ENCODE measurements at places on chromosomes 6 and 20.

DNA sequence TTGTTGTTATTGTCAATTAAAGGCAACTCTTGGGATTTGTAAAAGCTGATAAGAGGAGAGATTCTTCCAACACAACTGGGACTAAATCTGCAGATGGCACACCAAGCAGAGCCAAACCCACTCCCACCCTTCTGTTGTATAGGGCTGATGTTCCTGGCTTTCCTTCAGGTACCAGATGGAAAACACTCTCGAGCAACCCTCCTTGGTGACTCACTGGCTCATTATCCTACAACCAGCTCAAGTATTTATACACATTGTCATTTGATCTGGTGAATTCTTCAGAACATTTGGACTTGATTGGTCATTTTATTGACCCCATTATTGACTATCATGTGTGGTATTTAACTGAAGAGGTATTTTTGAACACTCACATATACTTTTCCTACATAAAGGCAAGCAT, 190.3 kb upstream of the PCSK2 start:
- DNase-seq: no peak

DNA sequence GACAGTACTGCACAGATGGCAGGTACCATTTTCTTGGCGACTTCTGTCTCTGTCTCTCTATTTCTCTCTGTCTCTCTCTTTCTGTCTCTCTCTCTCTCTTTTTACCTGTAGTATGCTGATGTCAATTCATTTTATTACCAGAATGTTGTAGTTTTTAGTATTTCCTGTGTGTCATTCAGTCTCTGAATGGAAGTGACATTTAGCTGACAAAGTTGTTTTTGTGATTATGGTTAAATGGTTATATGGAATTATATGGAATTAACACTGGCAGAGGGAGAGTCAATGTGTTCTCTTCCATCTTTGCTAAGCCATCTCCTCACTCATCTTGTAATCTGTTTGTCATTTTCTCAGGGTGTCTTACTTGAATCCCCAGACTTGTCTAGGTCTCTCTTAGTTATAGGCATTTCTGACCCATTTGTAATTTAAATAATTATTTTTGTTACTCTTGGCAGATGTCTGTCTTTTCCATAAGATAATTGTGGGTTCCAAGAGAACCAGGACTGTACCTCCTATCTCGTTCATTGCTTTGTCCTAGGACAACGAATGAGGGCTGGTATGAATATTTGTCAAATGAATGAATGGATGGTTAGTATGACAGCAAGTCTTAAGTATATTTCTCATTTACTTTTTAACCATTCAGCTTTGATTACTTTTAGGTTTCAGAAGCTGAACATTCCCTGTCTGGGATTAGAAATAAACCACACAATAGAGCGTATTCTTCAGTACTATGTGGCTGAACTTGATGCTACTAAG, 64.4 kb downstream of the DNAH8 start:
- no peak for DNase-seq

GRCh38 chr6:68728159-68728979, 93.3 kb downstream of the ADGRB3 start:
- no peak for DNase-seq

DNA sequence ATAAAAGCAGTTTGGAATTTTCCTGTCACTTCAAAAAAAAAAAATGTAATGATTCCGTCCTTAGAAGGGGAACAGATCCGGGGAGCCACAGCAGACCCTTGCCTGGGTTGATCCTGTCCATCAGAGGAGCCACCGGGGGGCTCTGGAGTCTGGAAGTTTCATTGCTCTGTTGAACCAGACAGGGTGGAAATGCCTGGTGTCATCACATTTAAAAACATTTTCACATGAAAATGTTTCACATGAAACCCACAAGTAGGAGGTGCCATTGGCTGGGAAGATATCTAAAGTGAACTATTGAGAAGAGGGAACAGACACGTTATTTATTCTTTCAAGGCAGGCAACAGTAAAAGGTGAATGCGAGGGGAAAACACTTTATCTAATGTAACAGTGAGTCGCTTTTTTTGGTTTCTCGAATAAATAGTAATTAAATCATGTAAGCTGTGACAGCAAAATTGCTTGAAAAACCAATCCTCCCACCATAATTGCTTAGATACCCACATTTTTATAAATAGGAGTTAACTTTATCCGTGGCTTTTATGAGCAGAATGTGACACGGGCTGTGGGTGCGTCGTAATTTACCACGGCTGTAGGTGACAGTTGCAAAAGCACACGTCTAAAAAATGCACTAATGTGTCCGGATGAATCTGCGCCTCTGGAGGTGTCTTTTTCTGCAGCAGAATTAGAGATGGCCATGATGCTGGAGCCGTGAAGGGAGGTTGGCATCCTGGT, 323.4 kb downstream of the TAF4 start:
- DNase-seq: no peak

GRCh38 chr6:129730477-129731165, 20.6 kb upstream of the ARHGAP18 start:
- no peak for DNase-seq

- DNase-seq: no peak
These were observed 71.0 kb upstream of the SAMD3 start for GRCh38 chr6:130293800-130294199.

GRCh38 chr6:113481910-113482309, 375.2 kb upstream of the MARCKS start:
- DNase-seq: no peak

- no peak for DNase-seq
These were observed 114.1 kb downstream of the PLCB1 start for GRCh38 chr20:8246153-8246552.

All from Daoy (cell line).